Osteocyte (in vitro differentiated cells): ENCODE measurements at places on chromosomes 1 and 21. TPM values are rescaled to one million over a fixed set of nuclear protein-coding genes. Genes with fewer than 3 reads are reported as not detected.
A peak's percentile ranks its signal among the peaks of the same experiment; 100 is the strongest.

Gene P3R3URF
- not detected in 2 replicates for total RNA-seq

- peak; percentile 86 for DNase-seq
These were observed 496.4 kb downstream of the SETD4 start for GRCh38 chr21:35563885-35564451.

DNA sequence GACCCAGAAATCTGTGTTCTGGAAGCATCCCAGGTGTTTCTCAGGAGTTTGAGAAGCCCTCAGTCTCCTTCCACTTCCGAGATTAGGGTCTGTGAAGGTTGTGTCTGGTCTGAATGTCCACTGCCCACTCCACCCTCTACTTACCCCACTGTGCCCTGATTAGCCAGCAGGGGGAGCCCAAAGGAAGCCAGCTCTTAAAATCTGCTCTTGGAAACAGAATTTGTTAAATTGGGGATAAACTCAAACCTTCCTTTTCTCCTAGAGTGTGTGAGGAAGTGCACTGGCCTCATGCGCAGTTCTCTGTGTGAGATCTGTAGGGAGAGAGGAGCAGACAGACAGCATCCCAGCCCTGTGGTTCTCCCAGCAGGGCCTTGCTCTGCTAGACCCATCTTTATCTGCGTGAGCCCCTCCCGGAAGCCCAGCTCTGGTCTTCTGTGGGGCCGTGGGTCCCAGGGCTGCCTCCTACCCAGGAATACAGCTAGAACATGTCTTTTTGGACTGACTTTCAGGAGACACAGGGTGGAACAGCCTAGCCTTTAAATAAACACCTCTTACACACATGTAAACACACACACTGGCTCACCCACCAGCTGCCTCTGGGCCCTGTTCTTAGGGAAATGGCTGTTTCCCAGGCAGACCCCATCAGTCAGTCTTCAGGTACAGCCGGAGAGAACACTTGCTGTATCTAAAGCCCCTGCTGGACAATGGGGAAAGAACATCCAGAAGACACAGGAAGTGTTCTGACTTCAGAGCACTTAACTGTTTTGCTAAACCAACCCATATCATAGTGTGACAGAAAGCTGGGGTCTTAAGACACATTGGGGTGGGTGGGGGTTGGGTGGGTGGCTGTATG lies 52.2 kb downstream of the SMYD2 start:
- peak; percentile 88 for DNase-seq

GRCh38 chr1:160048335-160048734 lies 16.5 kb upstream of the PIGM start:
- peak; percentile 21 for DNase-seq

DNA sequence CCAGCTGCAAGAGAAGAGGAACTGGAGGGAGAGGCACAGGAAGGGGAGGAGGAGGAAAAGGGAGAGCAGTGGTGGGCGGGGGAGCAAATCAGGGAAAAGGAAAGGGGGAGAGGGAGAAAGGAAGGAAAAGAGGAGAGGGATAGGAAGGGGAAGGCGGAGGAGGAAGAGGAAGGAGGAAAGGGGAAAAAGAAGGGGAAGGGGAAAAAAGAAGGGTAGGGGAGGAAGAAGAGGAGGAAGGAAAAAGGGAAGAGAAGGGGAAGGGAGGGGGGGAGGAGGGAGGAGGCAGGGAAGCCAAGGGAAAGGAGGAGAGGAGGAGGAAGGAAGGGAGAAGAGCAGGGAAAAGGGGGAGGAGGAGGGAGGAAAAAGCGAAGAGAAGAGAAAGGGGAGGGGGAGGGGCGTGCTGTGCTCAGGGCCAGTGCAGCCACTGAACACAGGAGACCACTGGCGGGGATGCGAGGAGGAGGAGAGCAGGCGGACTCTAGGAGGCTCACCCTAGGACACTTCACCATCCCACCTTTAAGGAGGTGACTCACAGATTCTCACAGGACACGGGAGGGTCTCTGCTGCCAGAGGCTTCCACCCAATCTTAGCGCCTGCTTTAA lies 33.1 kb downstream of the PGBD5 start:
- DNase-seq, result no peak

DNA sequence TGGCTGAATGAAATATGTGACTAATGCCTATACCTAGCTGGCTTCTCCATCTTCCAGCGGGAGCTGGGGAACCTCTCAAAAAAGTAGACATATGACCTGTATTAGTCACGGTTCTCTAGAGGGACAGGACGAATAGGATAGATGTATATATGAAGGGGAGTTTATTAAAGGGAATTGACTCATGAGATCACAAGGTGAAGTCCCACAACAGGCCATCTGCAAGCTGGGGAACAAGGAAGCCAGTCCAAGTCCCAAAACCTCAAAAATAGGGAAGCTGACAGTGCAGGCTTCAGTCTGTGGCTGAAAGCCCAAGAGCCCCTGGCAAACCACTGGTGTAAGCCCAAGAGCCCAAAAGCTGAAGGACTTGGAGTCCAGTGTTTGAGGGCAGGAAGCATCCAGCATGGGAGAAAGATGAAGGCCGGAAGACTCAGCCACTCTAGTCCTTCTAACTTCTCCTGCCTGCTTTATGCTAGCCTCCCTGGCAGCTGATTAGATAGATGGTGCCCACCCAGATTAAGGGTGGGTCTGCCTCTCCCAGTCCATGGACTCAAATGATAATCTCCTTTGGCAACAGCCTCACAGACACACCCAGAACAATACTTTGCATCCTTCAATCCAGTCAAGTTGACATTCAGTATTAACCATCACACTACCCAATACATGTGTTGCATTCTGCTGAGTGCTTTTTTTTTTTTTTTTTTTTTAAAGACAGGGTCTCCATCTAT lies 19.6 kb downstream of the OLIG1 start:
- DNase-seq, result no peak

- no peak for DNase-seq
These were observed 577.1 kb downstream of the PLPP3 start for GRCh38 chr1:56002231-56002630.

GRCh38 chr1:196608390-196609369 lies at the start of gene KCNT2:
KCNT2 (minus strand) TSS chr1:196608440; CDS start chr1:196608309, 131 bp downstream.
- peak; percentile 89 for DNase-seq

DNA sequence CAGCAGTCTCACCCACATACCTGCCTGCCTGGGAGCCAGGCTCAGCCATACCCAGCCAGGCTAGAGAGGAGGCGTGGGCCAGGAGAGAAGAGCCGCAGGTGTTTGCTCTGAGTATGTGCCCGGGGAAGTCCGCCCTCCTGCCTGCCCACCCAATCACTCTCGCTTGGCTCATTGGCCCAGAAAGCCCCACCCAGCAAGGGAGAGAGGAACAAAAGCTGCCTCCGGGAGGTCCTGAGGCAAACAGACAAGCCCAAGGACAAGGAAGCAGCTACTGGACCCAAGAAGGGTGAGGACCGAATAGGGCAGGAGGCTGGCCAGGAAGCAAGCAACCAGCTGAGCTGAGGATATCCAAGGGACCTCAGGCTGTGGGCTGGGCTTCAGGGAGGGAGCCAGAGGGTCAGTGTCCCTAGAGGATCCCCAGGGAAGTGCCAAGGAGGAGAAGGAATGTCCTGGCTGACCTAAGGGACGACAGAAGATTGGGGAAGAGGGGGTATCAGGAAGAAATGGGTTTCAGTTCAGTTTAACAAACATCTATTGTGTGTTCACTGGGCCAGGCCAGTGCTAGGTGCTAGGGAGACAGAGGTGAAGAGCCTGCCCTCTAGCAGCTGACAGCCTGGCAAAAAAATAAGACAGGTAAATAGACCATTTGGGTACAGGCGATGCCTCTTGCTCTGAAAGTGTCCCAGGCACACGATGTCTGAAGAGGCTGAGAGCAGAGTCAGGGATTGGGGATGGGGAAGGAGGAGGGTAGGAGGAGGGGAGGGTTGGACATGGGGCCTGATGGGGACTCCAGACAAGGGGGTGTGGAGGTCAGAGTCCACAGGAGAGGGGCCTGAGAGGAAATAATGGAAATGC lies at the start of gene GJB4:
Gene GJB4 (plus strand): TSS at position 238 of the 855 bp plus-strand sequence. CDS start 1,515 bp downstream, outside the sequence.
- no peak for DNase-seq

DNA sequence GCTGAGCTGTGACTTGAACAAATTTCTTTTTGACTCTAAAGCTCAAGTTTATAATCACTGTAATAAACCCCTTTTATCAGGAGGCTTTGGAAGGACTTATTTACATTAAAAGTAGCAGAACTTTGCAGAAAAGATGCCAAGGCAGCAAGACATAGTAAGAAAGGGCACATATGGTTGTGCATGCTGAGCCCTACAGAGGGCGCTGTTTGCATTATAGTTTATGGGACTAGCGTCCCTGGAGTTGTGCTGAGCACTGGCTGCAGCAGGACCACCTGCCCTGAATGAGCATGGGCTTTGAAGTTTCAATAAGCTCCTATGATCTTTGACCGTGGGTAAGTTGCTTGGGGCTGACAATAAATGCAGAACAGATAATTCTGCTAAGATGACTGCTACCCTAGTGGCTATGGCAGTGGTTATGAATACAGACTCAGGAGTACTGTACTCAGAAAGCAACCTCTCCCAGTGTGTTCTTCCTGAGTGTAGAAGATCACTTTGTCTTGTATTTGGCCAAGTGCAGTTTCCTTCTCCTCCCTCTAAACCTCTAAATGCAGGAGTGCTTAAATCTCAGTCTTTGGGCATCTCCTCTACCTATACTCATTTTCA lies 45.4 kb upstream of the USP1 start:
- peak; percentile 70 for DNase-seq

DNA sequence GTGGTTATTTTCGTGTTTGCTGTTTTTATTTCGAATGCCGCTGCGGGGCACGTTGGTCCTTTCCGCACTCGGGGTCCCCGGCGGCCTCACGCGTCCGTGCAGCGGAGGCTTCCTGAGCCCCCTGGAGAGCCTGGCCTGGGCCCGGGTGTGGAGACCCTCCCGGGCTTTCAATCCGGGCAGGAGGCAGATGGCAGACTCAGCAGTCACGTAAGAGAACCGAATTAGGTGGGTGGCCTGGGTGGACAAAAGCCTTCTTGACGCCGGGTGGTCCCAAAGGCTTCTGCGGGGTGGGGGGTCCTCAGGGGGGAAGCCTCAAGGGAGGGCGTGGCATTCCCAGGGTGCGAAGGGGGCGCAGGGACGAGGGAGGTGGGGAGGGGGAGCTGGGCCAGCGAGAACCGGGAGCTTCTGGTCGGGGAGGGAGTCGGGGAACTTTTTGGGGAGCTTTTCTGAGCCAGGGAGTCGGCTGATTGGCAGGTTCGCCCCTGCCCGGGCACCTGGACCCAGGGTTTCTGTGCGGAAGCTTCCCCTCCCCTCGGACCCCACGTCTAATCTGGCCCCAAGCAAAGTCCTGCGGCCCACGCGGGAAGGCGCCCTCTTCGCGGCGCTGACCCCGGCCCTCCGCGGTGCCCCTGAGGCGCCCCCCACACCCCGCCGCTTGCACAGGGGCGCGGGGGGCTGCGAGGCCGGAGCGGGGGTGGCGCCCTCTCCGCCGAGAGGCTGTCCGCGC lies 1.3 kb upstream of the HES4 start:
- DNase-seq, result peak; percentile 84

DNA sequence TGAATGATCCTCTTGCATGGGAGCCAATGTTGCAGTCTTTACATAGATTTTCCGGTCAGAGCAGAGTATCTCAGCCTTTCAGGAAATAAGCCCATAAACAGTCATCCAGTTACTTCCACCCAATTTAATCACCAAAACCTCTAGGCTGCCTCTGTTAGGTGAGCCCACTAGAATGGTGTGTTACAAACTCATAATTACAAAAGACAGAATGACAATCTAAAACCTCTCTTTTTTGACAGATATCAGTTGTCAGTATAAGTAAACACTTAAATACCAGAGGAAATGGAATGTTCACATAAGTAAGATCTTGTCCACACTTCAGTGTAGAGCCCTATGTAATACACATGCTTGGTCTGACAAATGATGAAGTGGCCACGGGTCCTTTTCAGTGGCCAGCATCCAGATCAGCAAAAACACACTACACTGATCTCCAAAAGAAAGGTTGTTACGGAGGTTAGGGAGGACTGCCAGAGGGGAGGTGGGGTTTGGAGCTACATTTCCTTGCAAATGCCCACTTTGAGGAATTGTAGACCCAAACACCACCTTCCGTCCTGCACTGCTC lies 71.3 kb upstream of the FBXO28 start:
- no peak for DNase-seq

DNA sequence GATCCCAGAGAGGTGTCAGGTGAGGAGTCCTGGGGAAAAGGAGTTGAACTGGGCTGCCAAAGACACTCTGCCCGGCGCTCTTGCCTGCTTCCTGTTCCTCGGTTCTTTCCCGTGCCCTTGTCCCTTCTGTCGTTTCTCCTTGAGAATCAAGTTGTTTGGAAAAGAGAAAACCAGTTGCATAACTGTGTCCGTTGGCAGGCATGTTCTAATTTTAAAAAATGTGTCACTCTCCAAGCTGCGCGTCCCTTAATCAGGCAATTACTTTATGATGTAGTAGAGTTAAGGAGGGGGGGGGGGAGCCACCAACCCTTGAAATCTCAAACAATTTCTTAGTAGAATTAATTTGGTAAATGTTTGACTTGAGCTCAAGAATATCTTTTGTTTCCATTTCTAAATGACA lies 105.9 kb upstream of the IGSF21 start:
- DNase-seq, result no peak

GRCh38 chr21:23639721-23640120 lies 1967.6 kb downstream of the MRPL39 start:
- DNase-seq, result no peak

GRCh38 chr1:12095452-12096263 lies 32.6 kb downstream of the TNFRSF8 start:
- no peak for DNase-seq

- peak; percentile 82 for DNase-seq
These were observed 162.4 kb downstream of the ZSCAN20 start for GRCh38 chr1:33634806-33635205.

- no peak for DNase-seq
These were observed 2.9 kb upstream of the SEMA4A start for GRCh38 chr1:156150333-156151011.

Gene NT5C1A
- total RNA-seq, result not detected in 2 replicates

DNA sequence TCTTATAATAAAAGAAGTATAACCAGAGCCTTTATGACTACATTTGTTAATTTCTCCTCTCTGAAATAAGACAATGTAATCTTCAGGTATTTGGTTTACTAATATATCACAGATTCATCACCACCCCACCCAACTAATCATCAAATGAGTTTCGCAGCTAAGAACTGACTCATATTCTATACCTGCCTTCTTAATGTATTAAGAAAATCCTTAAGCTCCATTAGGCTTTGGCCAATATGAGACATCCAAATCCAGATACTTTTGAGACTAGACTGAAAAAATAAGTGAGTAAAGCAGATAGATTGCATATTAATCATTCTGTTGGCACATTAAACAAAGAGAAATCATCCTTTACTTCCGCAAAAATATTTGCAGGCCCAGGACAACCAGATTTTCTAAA lies 18.7 kb upstream of the FMO2 start:
- DNase-seq, result no peak

Gene TSACC
- not detected in 2 replicates for total RNA-seq

Gene SLC26A9
- not detected in 2 replicates for total RNA-seq

Gene LRRC3
- total RNA-seq, result 4.0 and 4.2 TPM in 2 replicates

Gene IVL
- not detected in 2 replicates for total RNA-seq

- DNase-seq, result no peak
These were observed 833 bp upstream of the DIP2A start for GRCh38 chr21:46457801-46458314.

GRCh38 chr1:89759036-89759435 lies 61.8 kb upstream of the LRRC8D start:
- no peak for DNase-seq

- no peak for DNase-seq
These were observed 44.8 kb downstream of the ATP5PO start for GRCh38 chr21:33870768-33871167.

Gene PRDM16
- total RNA-seq, result 7.1 and 7.4 TPM in 2 replicates

Gene MYOM3
- not detected in 2 replicates for total RNA-seq
